ENCODE measurements at places on chromosomes 6 and 20.

- DNase-seq, result no peak
Measured at GRCh38 chr6:161590961-161591627, 317.2 kb upstream of the AGPAT4 start.

DNA sequence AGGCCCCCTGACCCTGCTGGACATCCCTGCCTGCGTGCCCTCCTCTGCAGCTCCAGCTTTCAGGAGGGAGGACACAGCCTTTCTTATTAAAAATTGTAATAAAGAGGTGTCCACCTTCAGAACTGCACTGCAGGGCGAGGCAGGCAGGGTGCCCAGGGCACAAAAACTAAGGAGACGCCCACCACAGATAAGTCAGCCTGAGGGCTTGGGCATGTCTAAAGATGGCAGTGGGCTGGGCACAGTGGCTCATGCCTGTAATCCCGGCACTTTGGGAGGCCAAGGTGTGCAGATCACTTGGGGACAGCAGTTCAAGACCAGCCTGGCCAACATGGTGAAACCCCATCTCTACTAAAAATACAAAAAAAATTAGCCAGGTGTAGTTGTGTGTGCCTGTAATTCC lies 7.0 kb upstream of the C20orf144 start:
- DNase-seq, result no peak

DNA sequence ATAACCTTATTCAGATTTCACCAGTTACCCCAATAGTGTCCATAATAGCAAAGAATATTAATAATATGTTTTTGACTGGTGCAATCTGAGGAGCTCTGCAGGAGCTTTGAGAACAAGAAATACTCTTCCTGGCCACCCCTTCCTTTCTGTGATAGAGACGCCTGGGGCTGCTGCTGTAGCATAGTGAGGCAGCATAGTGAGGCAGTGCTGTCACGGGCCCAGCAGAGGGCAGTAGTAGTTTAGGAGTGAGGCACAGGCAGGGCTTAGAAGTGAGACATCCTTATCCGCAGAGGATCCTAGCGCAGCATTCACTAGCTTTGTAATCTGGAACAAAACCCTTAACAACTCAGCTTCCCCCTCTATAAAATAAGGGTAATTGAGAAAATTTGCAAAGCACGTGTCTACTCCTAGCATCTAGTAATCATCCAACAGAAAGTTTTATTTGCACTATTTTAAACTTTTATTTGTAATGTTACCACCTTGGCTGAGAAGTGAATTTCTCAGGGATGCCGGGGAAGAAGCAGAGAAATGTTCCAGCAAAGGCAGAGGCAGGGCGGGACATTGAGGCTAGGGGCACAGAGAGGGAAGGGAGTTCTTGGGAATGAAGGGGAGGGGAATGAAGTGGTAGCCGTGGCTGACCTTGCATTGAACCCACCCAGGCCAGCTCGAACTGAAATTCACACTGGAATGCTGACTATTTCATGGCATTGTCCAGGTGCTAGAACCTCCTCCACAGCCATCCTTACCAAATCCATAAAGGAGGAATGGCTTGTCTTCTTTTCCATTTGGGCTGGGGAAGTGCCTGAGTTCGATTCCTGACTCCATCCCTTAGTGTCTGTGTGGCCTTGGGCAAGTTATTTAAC lies 78.8 kb downstream of the CDS2 start:
- DNase-seq, result peak; percentile 50

DNA sequence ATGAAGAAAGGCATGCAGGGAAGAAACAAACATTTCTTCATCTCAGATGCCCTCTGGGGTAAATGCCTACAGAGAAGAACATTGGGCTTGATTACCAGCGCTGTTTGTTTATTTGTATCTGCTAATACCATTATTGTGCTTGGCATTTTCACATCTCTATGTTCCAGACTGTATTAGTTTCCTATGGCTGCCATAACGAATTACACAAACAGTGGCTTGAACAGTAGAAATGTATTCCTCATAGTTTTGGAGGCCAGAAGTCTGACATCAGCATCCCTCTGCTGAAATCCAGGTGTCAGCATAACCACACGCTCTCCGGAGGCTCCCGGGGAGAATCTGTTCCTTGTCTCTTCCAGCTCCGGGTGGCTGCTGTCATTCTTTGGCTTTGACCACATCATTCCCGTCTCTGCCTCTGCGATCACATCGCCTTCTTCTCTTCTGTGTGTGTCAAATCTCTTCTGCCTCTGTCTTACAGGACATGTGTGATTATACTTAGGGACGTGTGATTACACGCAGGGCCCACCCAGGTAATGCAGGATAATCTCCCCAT lies 241.6 kb upstream of the SUPT3H start:
- no peak for DNase-seq

GRCh38 chr20:47675190-47676142 lies 109.8 kb downstream of the SULF2 start:
- no peak for DNase-seq

- no peak for DNase-seq
Measured at GRCh38 chr6:6709106-6709505, 120.6 kb downstream of the LY86 start.

DNA sequence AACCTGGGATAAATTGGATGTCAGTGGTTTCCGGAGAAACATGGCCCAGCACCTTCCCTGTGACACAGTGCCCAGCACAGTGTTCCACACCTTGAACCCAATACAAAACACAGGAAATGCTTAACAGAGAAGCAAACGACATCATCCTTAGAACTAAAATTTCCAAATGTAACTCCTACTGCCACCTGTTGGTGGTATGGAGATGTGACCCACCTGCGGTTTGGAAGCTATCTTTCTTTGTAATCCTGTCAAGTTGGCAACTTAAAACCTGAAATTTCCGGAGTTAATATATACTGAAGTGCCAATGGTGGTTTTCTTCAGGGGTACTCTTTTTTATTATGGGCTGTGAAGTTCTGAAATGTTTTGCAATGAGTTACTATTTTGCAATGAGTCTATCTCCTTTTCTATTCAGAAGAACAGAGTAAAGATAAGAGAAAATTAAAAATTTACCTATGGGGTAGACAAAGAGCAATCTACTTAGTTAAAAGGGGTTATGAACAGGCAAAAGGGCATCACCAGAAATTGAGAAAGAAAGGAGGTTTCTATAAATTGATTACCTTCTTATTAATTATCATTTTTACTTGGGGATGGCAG lies 658.8 kb downstream of the PTPRT start:
- peak; percentile 35 for DNase-seq

- DNase-seq, result no peak
Measured at GRCh38 chr6:138410048-138410735, 6.2 kb downstream of the HEBP2 start.

DNA sequence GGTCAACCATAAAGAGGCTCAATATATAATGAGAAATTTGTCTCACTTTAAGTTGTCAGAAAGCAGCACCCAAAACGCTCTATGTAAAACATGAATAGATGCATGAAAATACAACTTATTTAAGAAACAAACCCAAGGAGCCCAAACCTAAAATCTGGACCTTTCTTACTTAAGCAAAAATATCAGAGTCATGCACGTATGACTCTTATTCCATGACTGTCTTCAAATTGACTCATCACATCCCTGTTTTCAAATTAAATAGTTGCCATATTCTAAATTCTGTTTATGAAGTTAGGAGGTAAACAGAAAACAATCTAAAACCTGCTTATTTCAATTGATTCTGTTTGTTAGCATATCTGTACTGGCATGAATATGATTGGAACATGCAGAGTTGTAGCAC lies 42.1 kb downstream of the ANKRD6 start:
- DNase-seq, result no peak

- no peak for DNase-seq
Measured at GRCh38 chr6:44104481-44105021, 22.7 kb downstream of the MRPL14 start.

DNA sequence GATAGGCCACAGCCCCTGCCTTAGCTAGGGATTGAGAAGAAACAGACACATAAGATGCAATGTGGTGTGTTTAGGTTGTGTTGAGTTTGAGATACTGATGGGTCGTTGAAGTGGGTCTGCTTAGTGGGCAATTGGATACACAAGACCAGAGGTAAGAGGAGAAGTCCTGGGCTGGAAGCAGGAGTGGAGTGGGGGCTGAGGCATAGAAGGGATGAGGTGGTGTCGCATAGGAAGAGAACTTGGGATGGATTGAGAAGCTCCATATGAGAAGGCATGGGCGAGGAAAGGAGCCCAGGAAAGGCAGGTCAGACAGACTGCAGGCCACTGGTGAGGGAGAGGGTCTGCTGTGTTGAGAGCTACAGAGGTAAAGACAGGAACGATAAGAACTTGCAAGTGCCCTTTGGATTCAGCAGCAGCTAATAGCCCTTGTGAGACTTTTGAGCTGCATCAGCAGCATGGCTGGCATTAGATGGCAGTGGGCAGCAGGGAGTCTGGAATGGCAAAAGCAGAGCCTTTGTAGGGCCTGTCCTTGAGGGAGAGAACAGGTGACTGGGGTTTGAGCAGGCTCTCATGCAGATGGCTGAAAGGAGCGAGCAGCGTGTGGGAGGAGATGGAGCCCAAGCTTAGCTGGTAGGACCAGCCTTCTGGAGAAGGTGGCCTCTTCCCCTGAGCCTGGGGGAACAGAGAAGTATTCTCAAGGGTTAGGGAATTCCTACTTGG lies 33.2 kb downstream of the PLCG1 start:
- no peak for DNase-seq

GRCh38 chr6:165819394-165819793 lies 156.4 kb upstream of the PDE10A start:
- DNase-seq, result no peak

DNA sequence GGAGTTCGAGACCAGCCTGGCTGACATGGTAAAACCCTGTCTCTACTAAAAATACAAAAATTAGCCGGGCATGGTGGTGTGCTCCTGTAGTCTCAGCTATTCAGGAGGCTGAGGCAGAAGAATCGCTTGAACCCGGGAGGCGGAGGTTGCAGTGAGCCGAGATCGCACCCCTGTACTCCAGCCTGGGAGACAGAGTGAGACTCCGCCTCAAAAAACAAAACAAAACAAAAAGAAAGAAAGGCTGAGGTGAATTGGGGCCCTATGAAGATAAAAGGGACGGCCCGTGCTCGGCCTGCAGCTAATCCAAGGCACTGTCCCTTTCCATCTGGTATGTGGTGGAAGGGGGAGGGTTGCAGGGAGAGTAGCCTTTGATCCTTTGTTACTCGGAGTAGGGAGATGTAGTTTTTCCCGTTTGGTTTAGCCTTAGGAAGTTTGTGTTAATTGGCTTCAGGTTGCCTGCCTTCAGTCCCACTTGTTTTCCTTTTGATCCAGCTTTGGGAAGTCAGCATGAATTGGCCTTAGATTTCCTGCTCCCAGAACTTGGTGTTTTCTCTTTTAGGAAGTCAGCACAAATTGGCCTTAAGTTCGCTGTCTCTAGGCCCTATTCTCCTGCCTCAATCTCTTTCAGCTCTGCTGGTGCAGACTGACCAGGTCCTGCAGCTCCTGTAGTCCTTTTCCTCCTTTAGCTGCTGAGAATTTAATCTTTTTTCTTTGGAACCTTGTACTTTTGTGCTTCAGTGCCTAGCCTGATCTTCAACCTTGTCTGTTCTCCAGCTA lies 36.1 kb upstream of the PAQR8 start:
- no peak for DNase-seq

GRCh38 chr6:25417046-25417605 lies 138.0 kb downstream of the CARMIL1 start:
- no peak for DNase-seq

DNA sequence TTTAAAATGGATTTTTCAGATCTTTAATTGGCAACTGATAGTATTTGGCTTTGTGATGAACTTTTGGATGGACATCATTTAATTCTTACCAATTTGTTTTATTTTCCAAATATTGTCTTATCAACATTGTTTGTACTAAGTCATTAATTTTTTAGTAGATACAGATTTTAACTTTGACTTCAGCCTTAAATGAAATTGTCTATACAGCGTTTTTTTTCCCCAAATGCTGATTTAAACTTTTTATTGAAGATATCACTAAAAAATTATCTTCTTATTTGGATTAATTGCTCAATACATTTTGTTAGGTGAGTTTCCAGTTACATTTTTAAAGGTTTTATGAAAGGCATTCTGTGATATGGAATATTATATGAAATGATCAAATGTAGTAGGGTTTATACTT lies 123.6 kb upstream of the MMS22L start:
- no peak for DNase-seq

DNA sequence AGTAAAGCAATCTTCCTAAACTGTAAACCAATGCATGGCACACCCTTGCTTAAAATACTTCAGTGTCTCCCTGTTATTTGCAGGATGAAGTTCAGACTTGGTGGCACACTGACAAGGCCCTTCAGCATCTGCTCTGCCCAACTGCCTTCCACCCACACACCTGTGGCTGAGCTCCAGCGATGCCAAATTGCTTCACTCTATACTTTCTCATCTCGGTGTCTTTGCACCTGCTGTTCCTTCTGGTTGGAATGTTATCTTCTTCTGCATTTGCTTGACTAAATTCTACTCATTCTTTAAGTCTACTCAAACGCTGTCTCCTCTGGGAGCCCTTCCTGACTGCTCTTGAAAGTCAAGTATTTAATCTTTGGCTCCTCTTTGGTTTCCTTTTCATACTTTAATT lies 100.1 kb upstream of the SUPT3H start:
- DNase-seq, result no peak

GRCh38 chr6:28910901-28911690 lies 12.7 kb downstream of the TRIM27 start:
- no peak for DNase-seq

GRCh38 chr20:47146686-47147085 lies 209.8 kb downstream of the ZMYND8 start:
- DNase-seq, result no peak

DNA sequence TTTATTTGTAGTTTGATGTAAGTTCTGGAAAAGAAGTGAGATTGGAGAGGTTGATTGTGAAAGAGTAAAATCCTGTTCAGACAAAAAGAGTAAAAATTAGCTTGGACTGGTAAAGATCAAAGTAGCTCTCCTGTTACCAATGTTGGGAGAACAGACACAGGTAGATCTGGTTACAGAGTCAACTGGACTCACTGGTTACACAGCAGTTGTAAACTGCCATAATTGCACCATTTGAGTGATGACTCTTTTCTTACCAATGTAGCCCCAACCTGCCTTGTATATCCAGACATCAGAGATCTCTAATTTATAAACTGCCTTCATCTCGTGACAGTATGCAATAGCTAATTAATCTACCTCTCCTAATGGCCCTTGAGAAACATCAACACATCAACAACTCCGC lies 165.6 kb upstream of the PRSS16 start:
- peak; percentile 50 for DNase-seq
